ENCODE measurements at places on chromosomes 2 and 18. TPM values are rescaled to one million over a fixed set of nuclear protein-coding genes. Genes with fewer than 3 reads are reported as not detected.

- peak; percentile 95 for DNase-seq
Observed at GRCh38 chr2:240913810-240914644, 7.9 kb downstream of the CROCC2 start.

GRCh38 chr2:191690327-191690726 is 12.4 kb downstream of the NABP1 start:
- no peak for DNase-seq

DNA sequence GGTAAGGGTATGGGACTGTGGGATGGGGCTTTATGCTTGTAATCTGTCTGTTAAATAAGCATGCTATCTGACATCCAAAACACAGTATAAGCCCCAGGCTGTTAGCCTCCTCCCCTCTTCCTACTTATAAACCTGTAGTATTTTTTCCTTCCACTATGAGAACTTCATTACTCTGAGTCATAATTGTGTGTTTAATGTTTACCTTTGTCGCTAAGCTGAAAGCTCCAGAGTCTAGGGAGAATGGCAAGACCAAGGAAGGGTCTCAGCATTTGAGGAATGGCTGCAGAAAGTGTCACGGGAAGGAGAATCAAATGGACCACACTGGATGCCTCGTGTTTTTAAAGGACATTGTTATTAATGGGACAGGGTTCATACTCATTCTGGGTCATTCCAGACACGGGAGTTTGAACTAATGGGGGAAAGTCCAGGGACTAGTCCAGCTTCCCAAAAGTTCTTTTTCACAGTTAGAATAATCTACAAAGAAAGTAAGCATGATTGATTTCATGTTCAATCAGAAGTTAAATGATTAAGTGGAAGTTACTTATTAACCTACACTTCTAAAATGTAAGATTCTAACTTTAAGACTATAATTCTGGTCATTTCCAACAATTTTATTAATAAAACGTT is 292.2 kb downstream of the AFF3 start:
- DNase-seq = no peak

DNA sequence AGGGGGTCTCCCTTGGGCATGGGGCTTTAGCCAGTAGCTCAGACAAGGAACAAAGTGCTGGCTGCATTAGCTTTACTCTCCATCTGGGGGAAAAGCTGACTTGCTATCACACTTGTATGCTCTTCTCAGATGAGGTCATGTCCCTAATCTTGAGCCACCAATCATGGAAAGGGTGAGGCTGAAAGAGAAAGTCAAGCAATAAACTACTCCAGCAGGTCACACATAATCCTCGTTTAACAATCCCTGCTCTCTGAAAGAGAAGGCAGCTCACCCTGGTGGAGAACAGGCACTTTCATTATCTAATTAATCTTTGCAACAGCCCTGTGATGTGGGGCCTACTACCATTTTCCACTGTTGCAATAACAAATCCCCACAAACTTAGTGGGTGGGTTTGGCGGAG is 129.7 kb upstream of the CAPN13 start:
- DNase-seq = no peak

DNA sequence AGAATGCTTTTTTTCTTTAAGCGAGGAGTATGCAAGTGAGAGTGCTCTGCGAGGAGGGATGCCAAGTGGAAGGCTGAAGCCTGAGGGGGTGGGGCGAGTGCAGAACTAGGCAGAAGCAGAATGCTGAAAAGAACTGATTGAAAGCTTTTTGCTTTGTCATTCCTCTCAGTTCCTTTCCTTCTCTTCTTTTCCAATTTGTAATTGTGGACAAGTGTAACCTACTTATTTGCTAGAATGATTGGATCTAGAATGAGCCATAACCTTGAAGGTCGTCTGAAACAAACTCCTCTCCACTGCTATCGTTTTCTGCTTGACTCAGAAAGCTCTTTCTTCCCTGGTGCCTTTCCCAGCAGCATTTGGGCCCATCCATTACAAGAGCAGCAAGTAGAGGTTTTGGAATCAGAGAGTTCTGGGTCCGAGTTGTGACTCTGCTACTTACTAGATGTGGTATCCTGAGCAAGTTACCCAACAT is 115.3 kb downstream of the METTL8 start:
- peak; percentile 66 for DNase-seq

FNDC4 gene
- 14.1 TPM for total RNA-seq

ZNF804A gene
- not detected for total RNA-seq

- DNase-seq = peak; percentile 52
Observed at GRCh38 chr2:46184794-46185583, 112.2 kb upstream of the EPAS1 start.

- DNase-seq = no peak
Observed at GRCh38 chr18:31209041-31209440, 46.4 kb upstream of the DSC1 start.

GRCh38 chr18:44651918-44652572 is 28.6 kb upstream of the SETBP1 start:
- DNase-seq = no peak

ITPRIPL1 gene
- total RNA-seq = 17.3 TPM

DNA sequence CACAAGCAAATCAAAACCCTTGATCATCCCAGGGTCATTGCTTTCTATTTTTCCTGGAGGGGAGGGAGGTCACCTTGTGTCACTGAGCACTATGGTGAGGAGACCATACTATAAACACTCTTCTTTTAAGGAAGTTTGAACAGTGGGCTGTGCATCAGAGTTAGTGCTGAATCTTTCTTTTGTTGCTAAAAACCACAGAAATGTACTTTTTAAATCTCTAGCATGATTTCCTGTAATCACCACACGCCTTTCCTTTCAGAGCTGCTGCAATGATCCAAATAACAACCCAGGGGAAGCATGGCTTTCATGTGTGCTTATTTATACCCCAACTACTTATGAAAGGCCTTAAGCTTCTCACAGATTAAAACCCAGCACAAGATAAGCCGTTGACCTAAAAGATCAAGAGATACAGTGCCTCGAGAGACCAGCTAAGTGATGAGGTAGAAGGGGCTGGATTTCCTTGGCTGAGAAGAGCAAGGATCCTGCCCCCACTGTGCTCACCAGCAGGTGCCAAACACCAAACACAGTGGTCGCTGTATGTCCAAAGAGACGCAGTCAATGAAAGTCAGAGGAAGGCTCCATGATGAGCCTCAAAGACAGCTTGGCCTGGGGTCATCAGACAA is 34.7 kb downstream of the TRABD2A start:
- no peak for DNase-seq

- no peak for DNase-seq
Observed at GRCh38 chr2:11288431-11288830, 56.0 kb downstream of the ROCK2 start.

CYP26B1 gene
- total RNA-seq = 0.42 TPM

DNA sequence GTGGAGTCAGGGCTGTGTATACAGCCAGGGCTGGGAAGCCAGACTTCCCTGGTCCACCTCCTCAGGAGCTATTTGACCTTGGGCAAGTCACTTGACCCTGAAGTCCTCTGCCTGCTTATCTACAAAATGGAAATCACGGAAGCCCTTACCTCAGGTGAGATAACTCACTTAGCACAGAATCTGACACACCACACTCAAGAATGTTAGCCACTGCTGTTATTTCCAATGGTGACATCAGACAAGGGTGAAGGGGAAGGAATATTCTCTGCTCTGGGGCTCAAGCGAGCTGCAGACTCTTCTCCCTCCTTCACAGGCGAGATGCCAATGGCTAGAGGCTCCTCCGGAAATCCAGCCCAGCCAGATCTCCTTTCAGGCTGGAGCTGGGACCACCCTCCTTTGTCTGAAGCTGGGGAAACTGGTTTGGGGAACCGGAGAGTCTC is 189.6 kb downstream of the HAUS1 start:
- peak; percentile 46 for DNase-seq

DNA sequence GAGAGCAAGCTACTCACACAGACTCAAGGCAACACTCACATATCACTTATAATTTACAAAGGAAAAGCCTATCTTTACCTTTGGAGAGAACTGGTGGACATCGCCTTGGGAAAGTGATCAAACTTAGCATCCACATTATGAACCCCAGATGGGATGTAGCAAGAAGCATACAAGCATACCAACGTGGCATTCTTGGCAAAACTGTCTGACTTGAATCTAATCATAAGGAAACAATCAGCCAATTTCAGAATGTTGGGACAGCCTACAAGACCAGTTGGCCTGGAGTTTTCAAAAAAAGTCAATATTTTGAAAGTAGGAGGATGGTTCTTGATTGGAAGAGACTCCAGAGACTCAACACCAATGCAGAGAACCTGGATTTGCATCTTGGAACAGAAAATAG is 79.1 kb upstream of the PMAIP1 start:
- no peak for DNase-seq

- peak; percentile 63 for DNase-seq
Observed at GRCh38 chr18:34222307-34223163, 2.2 kb downstream of the NOL4 start.

GRCh38 chr2:209049608-209050007 is 374.2 kb upstream of the MAP2 start:
- no peak for DNase-seq

HOXD4 gene
- not detected for total RNA-seq

RAPGEF4 gene
- 0.78 TPM for total RNA-seq

- DNase-seq = no peak
Observed at GRCh38 chr18:26763446-26764110, 101.9 kb downstream of the AQP4 start.

DNA sequence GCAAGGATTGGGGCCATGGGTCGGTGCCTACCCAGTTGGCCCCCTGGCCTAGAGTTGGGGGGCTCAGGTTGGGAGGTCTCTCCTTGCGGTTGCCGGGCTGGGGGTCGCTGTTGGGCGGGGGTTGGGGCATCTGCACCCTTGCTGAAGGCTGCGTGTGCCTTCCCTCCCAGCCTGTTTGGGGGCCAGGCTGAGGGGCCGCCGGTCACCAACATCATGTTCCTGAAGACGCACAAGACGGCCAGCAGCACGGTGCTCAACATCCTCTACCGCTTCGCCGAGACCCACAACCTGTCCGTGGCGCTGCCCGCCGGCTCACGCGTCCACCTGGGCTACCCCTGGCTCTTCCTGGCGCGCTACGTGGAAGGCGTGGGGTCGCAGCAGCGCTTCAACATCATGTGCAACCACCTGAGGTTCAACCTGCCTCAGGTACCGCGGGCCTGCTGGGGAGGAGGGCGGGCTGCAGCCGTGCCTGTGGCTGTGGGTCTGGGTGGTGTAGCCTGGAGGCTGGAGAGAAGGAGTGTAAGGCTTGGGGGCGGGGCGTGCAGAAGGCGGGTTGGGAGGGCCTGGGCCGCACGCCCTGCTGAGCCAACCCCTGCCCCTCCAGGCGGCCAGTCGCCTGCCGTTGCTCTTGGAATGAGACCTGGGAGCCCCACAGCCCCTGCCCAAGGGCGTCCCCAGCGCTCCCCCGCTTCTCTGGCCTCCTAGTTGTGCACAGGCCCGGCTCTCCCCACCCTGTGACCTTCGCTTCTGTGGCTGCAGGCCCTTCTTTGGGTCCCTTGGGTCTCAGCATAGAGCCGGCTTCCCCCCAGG is 7.2 kb upstream of the NEU4 start:
- peak; percentile 55 for DNase-seq

GRCh38 chr2:25582077-25582830 is 91.1 kb downstream of the DTNB start:
- no peak for DNase-seq

TTC39C gene
- total RNA-seq = 31.4 TPM

XIRP2 gene
- total RNA-seq = 0.87 TPM

OSBPL1A gene
- total RNA-seq = 55.1 TPM

CYRIA gene
- 6.2 TPM for total RNA-seq

DNA sequence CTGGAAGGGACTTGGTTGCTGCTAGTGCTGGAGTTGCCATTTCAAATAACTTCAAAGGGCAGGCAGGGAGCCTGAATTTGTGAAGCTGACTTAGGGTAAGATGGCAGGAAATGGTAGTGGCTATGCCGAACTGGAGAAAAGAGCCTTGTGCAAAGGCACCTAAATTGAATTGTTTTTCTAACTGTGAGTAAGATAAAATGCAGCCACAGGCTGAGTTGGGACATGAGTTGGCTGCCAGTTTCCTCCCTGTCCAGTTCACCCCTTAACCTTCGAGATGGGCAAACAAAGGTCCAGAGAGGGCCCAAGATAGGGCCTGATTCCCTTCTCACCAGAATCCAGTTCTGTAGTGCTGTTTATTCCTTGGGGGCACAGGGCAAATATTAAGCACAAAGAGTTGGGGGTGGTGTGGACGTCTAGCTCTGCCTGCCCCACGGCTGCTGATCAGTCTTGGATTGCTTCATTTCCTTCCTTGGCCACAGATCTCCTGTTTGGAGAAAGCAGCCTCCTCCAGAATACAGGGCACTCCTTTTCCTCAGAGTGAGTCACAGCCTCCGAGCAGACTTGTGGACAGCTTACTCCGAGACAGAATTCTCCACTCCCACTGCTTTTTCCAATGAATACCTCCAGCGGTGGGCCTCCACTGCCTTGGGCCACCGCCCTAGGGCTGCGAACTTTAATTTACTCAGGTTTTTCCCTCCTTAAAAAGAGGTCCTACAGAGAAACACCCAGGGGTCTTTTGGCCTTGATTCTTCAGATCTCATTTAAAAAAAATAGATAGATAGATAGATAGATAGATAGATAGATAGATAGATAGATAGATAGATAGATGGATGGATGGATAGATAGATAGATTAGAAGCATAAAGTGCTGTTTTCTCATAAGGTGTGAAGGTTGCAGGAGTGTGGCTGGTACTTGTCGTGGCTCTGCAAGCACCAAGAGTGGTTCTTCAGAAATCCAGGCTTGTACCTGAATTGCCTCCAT is 18.4 kb upstream of the SLC20A1 start:
- no peak for DNase-seq

LYG2 gene
- not detected for total RNA-seq

RGPD3 gene
- 0.11 TPM for total RNA-seq

REG1B gene
- 2.3 TPM for total RNA-seq

DNA sequence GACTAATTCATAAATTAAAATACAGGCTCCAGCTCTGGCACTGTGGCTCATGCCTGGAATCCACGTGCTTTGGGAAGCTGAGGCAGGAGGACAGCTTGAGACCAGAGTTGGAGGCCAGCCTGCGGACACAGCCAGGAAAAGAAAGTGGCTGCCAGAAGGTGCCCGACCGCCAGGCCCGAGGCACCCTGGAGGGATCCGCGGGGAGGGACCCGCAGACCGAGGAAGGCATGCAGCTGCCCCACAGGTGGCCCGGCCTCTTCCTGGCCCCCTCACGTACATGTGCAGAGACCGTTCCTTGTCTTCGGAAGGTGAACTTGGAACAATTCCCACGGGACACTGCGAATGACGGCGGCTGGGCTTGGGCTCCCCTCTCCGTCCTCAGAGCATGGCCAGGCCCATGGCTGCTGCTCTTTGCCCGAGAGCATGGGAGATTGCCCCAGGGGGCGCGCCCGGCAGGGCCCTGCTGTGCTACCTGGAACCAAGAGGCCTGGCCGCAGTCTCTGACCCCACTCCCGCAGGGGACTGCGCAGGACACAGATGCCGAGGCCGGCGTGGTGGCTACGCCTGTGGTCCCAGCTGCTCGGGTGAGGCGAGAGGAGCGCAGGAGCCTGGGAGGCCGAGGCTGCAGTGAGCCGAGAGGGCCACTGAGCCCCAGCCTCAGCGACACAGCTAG is 55.6 kb upstream of the IMP4 start:
- DNase-seq = no peak

- DNase-seq = no peak
Observed at GRCh38 chr2:29250977-29251376, 135.8 kb downstream of the CLIP4 start.

DNA sequence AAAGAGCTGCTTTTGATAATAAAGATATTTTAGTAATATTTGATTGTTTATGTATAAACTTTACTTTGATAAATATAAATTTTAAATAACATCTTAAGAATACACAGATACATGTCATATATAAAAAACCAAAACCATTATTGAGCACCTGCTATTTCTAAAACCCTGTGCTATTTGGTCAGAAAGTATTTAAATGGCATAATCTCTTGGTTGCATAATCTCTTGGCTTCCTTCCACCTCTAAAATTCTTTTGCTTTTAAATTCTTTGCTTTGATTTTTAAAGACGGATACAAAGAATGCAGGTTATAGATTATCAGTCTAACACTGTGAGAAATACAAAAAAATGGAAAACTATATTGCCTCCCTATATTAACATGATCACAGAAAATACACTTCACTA is 36.9 kb downstream of the ACMSD start:
- no peak for DNase-seq

GPR17 gene
- total RNA-seq = not detected
